ENCODE measurements at places on chromosomes 4 and X.

DNA sequence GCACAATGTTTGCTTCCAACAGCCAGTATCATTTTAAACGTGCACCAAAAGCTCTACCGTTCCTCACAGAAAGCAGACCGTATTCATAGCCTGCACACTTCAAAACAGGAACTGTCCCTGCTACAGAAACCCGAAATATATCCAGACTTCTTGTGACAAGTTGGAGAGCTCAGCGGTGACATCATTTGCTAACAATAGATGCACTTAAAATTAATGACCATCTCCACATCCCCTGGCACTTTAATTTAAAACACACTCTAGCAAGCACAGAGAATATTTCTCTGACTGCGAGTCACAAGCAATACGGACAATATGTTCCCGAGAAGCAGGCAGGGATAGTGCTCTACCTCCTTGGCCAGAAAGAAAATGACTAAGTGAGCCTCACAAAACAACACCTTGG is 2.5 kb downstream of the NYX start:
- DNase-seq, result peak; percentile 46

DNA sequence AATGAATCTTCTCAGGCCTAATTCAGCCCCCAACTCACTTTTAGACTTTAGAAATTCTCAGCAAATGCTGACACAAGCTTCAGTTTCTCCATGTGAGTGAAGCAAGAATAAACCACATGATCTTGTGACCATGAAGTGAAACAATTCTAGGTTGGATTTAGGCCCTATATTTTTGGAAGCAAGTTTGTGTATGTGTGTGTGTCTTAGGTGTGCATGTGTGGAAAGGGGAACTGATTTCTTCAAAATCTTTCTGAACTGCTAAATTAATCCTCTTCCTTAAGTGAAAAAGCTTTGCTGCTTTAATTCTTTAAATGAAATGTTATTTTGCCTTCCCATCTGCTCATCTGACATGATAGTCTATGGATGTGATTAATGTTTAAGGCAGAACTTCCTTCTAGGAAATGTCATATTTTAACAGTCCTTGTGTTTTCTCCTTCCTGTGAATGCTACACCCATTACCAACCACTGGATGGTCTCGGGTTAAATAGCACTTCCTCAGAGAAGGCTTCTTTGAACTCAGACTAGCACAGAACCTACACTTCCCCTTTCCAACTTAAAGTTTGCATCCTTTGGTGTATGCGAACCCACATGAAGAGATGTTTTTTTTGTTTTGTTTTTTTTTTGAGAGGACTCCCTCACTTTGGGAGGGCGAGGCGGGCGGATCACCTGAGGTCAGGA is 1.2 kb upstream of the TMEM144 start:
- no peak for DNase-seq

DNA sequence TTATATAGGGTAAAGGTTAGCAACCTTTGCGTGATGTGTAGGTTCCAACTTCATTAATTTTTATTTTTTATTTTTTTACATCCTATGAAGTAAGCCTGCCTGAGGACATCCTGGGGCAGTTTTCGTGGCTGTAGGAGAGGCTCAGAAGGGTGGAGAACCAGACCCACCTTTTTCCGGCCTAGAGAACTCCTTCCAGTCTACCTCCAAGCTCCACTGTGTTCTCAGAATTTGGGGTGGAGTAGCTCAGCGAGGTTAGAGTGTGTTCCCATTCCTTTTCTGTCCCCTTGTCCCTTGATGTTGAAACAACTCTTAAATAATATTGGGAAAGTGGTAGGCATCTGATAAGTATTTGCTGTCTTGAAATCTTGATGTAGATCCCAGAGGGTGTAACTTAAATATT is 32.4 kb downstream of the MTHFD2L start:
- DNase-seq, result no peak

DNA sequence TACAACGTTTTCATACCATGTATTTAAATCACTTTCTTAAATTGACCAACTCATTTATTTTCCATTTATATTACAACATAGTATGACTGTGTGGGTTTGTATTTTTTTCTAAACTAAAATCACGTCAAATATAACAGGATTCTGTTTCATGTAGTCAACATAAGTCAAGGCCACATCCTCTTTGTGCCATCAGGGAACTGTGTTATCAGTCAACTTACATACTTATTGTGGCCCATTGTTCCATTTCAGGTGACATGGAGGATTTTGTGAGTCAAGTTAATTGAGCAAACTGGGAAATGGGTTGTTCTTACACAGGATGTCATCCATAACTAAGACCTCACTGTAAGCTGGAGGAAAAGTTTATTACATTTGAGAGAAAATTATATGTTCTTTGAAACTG is 35.9 kb downstream of the STK26 start:
- DNase-seq, result no peak

DNA sequence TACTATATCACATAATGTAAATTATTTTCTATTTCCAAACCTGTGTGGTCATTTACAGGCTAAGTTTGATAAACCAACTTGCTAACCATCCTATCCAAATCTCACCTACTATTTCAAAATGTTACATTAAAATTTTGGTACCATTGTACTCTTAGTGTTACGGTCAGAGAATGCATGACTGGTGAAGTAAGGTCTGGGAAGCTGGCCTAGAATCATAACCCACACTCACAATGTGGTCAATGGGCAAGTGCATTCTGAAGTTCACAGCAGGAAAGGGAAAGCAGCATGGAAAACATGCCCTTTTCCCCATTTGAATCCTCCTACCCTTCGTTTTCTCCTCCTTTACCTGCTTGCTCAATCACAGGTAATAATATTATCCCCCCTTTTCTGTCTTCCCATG is 54.4 kb downstream of the PPP3CA start:
- DNase-seq, result peak; percentile 88

GRCh38 chrX:41198410-41198809 is 113.2 kb downstream of the USP9X start:
- DNase-seq, result no peak

DNA sequence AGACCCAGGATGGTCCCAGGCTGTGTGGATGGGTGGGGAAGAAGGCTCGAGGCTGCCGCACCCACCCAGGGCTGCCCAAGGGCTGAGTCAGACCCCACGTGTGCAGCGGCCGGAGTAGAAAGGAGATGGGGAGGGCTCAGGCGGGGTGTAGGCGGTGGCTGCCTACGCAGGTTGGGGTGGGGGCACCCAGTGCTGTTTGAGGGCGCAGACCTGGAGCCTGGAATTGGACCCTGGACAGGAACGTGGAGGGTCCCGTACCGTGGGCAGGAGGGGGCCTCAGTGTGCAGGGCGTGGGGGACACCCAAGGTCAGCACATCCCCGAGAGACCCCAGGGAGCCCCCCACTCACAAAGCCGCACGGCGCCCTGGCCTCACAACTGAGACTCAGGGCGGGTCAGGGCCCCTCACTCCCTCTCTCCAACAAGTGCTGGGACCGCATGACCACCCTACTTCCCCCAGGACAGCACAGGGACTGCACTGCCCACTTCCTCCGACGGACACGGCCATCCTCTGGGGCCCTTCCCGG is 79.9 kb downstream of the FAM53A start:
- DNase-seq, result peak; percentile 31

DNA sequence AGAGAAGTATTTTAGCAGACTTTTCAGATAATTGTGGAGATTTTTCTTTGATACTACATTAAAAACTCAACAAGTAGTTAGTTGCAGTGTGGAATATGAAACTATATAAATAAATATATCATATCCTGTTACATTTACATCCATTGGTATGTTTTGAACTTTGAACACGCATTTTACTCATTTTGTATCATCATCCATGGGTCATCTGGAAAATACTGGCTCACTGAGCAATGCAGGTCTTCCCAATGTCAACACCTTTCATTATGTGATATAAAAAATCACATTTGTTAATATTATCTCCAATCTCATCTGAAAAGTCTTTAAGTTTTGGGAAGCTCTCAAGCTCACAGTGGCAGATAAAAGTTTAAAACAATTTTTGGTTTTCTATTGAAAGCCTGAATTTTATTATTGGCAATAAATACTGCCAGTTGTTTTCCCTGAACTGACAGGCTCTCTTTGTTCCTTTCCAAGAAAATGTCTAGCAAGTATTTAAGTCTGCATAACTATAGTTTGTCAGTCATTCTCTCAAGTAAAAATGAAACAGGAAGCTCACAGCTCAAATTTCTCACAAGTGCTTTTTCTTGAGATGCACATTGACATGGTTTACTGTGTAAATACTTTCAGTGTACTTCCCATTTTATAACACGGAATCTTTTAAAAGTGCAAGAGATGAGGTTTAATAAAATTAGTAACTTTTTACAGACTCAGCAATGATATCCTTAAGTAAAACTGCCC is 183.5 kb upstream of the GPC4 start:
- DNase-seq, result no peak

DNA sequence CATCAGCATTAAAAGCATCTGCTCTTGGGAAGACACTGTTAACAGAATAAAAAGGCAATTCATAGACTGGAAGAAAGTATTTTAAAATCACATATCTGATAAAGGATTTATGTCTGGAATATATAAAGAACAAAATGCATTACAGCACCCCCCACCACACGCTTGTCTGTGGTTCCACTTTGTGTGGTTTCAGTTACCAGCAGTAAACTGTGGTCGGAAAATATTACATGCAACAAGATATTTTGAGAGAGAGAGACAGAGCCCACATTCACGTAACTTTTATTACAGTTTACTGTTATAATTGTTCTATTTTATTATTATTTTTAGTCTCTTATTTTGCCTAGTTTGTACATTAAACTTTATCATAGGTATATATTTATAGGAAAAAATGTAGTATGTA is 21.2 kb upstream of the PDE6B start:
- DNase-seq, result no peak

DNA sequence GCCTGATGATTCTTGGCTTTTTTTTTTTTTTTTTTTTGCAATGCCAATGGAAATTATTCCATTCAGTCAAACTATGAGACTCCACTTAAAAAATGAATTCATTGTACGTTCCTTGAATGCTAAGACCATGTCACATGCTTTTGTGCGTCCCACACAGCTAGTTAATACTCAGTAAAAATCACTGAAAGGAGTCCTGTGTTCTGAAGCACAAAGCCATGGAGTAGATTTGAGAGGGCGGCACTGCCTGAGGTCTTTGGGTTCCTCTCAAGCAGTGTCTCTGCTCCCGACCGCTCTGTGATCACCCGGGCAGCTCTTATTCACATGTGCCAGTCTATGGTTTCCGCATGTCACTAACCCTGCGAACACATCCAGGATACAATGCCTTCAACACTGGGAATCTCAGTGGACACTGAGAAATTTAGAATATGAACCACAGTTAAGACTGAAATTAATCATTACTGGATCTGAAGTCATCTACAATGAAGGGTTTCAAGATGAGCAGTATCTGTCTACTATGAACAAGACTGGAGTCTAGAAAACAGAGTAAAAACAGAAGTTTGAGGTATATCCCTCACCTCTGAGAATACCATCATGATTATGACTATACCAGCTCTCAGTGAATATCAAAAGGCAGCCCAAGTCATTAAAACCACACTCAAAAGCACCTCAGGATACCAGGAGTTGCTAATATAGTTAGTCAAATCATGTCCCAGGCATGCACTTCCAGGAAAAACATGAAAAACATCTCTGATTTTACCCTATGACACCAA is 193.0 kb downstream of the MGST2 start:
- no peak for DNase-seq

DNA sequence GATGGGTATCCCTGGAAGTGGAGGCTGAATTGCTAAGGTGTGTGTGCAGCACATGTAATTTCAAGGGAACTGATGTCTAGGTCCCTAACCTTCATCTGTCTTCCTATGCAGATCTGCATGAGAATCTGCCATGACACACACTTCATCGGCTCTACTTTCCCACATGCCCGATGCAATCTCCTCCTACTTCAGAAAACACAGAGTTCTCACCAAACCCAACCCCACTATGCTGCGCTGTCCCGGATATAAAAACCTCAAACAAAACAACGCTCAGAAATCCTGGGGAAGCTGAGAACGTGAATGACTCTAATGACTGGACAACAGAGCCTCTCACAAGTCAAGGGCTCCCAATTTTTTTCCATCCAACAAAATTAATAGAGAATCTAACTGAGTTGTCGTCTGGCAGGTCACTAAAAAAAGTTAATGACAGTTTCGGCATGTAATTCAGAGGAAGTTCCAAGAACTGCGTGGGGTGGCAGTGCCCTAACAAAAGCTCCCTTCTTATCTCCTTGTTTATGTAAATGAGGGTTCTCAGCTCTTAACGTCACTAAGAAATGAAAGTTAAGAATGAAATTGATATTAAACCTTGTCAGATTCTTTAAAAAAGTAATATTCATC is 39.0 kb downstream of the STX18 start:
- peak; percentile 70 for DNase-seq

DNA sequence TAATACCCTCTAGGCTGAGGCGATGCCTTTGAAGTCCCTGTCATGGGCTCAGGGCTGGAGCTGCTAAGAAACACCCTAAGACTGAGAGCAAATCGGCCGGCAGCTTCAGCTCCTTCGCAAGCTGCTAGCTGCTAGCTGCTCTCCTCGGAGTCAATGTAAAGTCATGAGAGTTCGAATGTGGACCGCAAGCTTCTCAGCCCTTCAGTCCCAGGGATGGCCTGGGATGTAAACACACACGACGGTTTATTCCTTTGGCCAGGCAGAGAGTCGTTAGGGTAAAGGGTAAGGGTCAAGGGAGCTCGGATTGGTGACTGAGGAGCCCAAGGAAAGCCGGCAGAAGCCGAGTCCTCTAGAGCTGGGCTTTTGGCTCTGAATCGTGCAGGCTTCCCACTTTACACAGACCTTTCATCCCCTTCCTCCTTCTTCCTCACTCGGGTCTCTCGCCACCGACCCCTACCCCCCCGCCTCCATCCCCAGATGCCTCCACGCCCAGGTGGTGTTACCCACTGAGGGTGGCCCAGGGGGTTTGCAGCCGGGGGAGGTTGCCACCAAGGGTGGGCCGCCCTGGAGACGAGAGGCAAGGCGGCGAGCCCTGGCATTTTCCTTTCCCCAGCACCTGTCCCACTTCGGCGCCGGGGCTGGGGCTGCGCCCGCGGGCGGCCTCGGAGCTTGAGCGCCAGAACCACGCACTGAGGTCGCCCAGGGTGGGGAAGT is 3.1 kb upstream of the BCORL1 start:
- DNase-seq, result no peak

GRCh38 chr4:11028334-11028733 is 343.8 kb upstream of the CLNK start:
- DNase-seq, result no peak

- DNase-seq, result no peak
Measured at GRCh38 chrX:106928227-106928626, 8.0 kb downstream of the CLDN2 start.

GRCh38 chr4:176185051-176185450 is 10.3 kb downstream of the SPATA4 start:
- DNase-seq, result peak; percentile 9

GRCh38 chrX:115018040-115018647 is 728 bp upstream of the IL13RA2 start:
- no peak for DNase-seq

All from astrocyte of the hippocampus (primary cell).